Aorta (tissue), 5 donors: ENCODE measurements at places on chromosomes 5 and 9.

DNA sequence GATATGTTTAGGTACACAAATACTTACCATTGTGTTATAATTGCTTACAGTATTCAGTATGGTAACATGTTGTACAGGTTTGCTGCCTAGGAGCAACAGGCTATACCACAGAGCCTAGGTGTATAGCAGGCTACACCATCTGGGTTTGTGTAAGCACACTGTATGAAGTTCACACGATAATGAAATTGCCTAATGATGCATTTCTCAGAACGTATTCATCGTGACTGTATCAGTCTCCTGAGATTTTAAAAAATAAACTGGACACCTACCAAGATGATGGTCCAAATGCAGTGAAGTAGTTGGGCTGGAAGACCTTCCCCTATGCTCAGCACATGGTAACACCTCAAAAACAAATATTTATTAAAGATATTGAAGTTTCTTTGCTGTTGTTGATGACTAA lies 103.3 kb upstream of the NFIB start:
- no peak for DNase-seq

DNA sequence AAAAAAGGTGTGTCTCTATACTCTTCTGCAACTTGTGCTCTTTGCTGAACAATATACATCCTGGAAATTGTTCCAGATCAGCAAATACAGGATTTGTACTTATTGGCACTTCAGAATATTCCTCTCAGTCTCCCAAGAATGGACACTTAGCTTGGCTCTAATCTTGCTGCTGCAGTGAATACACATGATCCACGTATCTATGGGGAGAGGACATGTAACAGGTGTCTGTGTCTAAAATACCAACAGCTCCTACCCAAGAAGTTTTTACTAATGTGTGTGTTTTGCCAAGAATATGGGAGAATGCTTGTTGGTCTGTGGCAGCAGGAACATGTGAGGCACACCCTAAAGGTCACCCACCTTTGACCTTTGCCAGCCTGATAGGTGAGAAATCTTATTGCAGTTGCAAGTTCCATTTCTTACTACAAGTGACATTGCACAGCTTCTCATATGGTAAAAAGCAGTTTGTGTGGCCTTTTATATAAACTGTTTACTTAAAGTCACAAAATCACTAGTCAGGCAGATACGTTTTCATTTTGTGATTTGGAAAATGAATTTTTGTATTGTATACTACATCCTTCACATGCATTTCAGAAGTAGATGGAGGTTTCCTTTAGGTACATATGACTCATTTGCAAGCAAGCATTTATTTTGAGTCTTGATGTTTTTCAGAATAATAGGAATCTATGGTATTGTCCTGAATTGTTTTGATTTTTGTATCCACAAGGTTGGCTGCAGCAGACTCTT lies 35.8 kb downstream of the PHF2 start:
- no peak for DNase-seq

DNA sequence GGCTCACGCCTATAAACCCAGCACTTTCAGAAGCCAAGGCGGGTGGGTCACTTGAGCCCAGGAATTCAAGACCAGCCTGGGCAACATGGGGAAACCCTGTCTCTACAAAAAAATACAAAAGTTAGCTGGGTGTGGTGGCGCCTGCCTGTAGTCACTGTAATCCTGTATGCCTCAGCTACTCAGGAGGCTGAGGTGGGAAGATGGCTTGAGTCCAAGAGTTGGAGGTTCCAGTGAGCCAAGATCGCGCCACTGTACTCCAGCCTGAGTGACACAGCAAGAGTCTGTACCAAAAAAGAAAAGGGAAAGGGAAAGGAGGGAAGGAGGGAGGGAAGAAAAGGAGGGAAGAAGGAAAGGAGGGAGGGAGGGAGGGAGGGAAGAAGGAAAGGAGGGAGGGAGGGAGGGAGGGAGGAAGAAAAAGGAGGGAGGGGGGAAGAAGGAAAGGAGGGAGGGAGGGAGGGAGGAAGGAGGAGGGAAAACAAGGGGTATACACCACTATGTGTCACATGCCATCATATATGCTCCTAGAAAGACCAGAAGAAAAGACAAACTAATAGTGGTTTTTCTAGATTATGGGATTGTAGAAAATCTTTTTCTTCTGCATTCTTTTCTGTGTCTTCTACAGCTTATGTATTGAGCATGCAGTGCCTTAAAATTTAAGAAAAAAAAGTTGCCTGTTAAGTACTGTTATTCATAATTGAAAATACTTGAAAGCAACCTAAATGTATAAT lies 240.1 kb downstream of the DENND1A start:
- DNase-seq: no peak

GRCh38 chr9:111917980-111918379 lies 21.4 kb downstream of the UGCG start:
- no peak for DNase-seq

DNA sequence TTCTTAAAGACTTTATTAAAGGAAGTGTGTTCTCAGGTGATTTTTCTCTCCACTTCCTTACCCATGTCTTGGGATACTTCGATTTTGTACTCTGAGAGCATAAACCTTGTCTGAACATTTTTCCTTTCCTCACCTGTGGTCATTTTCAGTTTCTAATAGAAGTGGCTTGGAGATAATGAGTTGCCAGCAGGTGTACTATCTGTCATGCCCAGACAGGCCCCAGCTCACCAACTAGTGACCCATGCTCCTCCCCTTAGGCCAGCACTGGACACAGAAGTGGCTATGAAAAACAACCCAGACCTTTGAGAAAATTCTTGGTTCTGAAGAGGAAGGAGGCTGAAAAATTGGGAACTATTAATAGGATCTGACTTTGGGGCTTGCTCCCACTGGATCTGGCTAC lies 49.2 kb upstream of the SMIM32 start:
- no peak for DNase-seq
